ENCODE measurements at places on chromosomes 4 and X. TPM values are rescaled to one million over a fixed set of nuclear protein-coding genes. Genes with fewer than 3 reads are reported as not detected.

DNA sequence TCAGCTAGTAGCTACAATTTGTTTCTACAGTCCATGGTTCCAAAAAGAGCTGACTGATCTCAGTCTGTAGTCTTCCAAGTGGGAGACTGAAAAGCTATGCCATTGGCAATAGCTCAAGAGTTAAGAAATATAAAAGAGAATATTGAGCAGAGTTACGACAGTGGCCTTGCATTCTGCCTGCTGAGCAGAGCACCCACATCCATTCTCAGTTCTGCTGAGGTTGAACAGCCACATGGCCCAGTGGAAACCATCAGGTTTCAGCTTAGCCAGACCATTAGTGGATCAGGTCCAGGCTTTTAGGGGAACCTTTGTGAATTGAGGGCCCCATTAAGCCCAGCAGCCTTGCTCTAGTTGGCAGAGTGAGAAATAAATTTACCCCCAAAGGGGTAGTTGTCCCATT is 28.1 kb downstream of the ZNF81 start:
- H3K4me3 ChIP-seq: no peak overlapping the region
- no peak overlapping the region for H3K27ac ChIP-seq
- no peaks in the 10 kb centered on the region for H3K4me1 ChIP-seq
- no peaks in the 10 kb centered on the region for H3K36me3 ChIP-seq
- DNase-seq: no peak

The PAGE5 gene
- not detected for total RNA-seq

The SSX2B gene
- not detected for total RNA-seq

- no peak overlapping the region for H3K27ac ChIP-seq
Measured at GRCh38 chr4:180153587-180153986, 2089.6 kb upstream of the TENM3 start.

The MXRA5 gene
- total RNA-seq: not detected
